ENCODE measurements at places on chromosomes 1 and 21.

- no peak for DNase-seq
Measured at GRCh38 chr1:27517301-27517700, 27.3 kb upstream of the WASF2 start.

- no peak for DNase-seq
Measured at GRCh38 chr21:28554660-28555475, 437.8 kb downstream of the LTN1 start.

- DNase-seq = peak; percentile 82
Measured at GRCh38 chr1:3313576-3313950, 140.9 kb upstream of the ARHGEF16 start.

DNA sequence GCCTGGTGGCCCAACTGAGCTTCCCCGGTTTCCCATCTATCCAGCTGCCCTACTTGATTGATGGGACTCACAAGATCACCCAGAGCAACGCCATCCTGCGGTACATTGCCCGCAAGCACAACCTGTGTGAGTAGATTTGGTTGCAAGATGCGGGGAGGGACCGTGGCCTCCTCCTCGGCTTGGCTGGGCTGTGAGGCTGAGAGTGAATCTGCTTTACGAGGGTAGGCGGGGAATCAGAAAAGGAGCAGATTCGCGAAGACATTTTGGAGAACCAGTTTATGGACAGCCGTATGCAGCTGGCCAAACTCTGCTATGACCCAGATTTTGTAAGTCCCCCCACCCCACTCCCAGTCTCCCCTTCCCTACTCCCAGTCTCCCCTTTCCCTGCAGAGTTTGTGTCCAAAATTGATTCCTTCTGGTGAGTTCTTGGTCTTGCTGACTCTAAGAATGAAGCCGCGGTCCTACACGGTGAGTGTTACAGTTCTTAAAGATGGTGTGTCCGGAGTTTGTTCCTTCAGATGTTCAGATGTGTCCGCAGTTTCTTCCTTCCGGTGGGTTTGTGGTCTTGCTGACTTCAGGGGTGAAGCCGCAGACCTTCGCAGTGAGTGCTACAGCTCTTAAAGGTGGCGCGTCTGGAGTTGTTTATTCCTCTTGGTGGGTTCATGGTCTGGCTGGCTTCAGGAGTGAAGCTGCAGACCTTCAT is 1.5 kb downstream of the GSTM2 start:
- DNase-seq = no peak

DNA sequence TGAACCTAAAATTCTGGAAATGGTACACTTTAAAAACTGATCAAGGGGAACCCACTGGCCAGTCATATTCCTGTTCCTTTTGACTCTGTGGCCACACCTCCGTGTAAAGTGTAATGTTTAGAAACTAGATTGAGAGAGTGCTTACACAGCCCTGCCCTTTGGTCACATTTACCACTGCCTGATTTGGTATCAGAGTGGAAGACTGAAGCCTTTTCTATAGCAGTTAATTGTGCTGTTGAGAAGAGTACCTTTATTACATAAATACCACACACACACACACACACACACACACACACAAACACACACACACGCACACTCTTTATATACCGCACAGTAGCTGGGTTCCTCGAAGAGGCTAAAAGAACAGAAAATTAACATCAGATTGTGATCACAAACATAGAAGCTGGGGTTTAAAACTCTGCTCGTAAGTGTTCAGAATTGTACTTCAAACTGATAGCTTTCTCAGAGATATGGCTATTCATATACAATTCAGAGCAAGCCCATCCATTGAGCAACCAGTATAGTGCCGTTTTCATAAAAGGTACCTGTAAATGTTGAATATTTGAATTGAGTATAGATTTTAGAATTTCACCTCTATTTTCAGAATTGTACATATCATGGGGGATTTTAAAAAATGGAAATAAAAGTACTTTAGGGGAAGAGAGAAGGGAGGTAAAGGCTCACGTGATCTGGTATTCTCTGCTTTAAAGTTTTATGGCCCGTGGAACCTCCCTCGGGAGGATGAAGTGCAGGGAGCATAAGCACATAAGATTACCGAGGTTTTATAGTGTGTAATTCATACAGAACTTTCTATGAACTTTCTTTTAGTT is 37.5 kb downstream of the CAMTA1 start:
- no peak for DNase-seq

DNA sequence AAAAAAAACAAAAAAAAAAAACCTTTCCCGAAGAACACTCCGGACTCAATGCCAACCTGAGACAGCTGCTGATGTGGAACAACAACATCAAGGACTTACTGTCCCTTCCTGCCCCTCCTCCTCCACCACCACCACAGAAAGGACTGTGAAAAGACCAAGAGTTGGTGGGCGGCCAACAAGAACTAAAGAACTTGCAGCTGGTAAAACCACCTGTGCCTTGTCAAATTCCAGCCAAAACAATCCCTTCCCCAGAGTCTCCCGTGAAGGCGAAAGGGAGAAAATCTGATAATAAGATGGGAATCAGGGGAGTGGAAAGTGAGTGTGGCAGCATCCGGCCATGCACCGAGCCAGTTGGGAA is 88.9 kb downstream of the PROX1 start:
- DNase-seq = no peak

DNA sequence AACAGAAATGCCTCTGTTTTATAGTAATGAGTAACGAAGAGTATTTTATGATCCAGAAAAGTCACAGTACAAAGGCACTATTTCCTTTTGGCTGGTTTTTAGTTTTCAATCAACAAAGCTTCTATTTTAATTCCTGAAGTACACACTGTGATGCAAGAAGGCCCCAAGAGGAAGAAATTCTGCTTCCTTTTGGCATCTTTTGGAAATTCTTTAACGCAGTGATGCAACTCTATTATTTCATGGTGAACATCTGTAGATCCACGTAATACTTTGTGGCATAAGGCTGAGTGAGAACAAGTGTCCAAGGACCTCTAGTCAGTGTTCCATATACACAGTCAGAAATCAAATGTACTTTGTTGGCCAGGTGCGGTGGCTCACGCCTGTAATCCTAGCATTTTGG is 137.5 kb downstream of the TGFB2 start:
- DNase-seq = no peak

DNA sequence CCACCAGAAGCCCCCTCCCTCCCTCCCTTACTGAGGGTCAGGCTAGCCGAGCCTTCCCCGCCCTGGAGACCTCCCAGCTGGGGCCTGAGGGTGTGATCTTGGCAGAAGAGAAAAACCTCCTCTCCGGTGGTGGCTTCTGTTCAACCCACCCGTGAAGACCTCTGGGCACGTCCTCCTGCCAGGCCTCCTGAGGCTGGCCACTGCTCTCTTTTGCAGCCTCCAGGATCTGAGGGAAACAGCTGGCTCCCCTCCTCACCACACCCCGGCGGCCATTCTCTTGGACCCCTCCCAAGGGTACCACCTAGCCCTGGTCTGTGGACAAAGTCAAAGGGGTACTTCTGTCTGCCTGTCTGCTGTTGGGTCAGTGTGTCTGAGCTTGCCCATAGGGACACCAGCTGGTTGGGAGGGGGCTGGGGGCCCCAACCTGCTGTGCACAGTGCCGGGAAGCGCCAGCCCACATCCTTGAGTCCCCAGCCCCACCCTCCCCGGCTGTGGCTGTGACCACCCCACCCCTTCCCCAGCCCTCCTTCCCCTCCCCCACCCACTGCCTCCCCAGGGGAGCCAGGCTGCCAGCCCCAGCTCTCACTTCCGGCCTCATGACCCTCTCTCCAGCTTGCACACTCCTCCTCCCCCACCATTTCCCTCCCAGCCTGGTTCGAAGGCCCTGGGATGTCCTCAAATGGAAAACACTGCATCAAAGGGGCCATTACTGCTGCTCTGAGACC is 48.1 kb downstream of the AHDC1 start:
- DNase-seq = no peak

DNA sequence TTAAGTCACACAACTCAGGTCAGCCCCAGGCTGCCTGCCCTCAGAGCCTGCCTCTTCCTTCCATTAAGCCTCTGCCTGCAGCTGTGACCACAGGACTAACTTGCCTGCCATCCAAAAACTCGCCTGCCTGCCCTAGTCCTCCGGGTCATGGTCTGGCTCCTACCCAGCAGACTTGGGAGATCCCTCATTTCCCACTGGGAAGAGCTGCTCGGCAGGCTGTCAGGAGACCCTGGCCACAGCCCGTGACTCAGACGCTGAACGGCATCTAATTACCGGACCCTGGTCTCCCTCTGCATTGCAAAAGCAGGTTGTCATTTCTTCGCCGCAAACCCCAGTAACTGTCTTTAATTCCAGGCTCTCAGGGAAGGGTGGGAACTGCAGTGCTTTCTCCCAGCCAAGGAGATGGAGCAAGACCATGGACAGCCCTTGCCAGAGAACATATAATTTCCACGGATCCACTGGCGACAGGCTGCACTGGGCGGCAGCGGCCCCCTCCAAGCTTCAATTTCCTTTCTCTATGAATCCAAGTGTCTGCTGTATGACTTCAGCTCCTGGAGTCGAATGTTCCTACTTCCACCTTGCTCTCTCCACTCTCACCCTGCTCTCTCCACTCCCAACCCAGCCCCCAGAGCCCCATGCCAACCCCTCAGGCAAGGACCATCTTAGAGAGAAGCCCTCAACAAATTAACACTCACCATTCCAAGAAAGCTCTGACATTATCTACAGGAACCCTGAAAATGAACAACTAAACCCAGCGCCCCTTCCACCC is 20.4 kb downstream of the OLFML2B start:
- DNase-seq = peak; percentile 98

DNA sequence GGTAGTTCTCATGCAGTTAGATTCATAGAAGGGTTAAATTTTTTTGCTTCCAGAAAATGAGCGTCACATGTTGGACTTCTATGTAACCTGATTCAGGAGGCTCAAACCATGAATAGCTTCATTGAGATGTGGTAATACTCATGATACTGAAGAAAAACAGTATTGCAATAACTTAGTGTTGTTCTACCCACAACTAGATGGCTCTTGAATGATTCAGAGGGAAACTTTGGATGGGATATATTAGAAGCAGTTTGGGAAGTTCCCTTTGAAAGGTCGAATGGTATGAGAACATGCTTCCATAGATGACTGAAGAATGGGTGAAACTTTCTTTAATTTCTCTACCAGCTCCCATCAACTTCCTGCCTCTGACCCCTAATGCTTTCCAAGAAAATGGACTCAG is 211.7 kb upstream of the PTGFR start:
- DNase-seq = peak; percentile 89

DNA sequence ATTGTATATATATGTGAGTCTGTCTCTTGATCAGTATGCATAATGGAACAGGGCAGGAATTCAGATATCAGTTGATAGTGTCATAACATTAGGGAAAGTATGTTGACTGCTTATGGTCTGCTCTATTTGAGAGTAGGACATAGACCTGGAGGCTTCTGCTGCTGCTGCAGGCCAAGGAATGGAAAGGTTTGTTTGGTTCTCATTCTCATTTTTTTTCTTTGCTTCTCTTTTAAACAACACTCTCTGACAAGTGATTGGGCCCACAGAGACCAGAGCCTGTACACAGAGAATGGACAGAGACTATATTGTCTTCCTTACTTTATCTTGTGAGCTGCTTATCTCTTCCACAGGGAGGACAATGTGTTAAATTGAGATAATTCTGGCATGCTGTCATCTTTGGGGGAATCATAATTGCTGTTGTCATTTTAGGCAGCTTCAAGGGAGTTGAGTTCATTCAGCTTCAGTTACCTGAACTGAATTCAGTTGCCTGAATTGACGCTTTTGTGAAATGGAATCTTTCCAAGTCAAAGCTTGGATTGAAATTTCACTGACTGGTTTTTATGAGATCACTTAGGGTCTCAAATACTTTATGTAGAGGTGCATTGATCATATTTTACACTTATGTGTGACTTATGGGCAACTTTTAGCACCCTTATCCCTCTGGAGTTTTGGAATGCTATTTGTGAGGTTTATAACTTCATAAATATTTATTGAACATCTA is 16.9 kb downstream of the CAP1 start:
- DNase-seq = no peak

GRCh38 chr21:44865561-44866280 is 7.8 kb downstream of the PTTG1IP start:
- DNase-seq = no peak

DNA sequence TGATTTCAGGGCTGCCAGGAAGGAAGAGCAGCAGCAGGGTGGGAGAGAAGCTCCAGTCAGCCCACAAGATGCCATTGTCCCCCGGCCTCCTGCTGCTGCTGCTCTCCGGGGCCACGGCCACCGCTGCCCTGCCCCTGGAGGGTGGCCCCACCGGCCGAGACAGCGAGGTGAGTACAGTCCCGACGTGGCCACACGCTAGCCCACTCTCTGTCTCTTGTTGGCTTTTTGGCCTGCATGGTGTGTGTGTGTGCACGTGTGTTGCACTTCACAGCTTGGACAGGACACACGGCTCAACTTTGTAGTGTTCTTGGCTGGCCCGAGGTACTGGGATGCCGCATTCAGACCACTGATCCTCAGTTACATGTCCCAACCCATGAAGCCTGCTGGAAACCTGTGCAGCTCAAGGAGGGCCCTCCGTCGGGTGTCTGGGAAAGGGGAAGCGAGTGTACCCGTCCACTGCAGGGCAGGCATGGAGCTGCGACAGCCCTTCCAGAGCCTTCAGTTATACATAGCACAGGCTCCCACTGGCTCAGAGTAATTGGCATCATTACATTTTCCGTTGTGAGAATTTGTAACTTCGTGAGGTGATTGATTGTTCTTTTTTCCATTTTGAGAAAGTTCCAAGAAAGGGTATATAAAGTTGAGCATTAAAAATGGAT is 454 bp downstream of the CORT start:
- DNase-seq = no peak

DNA sequence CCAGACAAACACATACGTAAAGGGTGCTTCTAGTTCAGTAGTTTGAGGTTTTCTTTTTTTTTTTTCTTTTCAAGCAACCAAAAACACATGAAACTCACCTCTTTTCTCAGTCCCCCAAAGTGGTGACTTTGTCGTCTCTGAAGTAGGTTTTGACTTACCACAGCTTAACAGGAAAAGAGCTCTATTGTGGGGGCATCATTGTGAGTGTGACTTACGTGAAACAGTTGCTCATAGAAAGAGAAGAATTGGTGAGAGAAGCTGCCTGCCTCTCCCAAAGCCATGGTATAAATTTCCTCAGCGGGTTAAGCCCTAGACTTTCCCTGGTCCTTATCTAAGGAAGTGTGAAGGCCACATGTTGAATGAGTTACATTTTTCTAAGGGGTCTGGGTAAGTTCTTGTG is 11.9 kb downstream of the FASLG start:
- no peak for DNase-seq

GRCh38 chr1:115469703-115470476 is 131.8 kb upstream of the NGF start:
- DNase-seq = no peak

- DNase-seq = no peak
Measured at GRCh38 chr1:182164273-182164672, 102.8 kb upstream of the ZNF648 start.

- no peak for DNase-seq
Measured at GRCh38 chr21:37784591-37785318, 131.5 kb downstream of the KCNJ6 start.
